ENCODE measurements at places on chromosomes 7 and 10.

- no peak for DNase-seq
These were observed 133.9 kb downstream of the C10orf105 start for GRCh38 chr10:71585564-71586290.

DNA sequence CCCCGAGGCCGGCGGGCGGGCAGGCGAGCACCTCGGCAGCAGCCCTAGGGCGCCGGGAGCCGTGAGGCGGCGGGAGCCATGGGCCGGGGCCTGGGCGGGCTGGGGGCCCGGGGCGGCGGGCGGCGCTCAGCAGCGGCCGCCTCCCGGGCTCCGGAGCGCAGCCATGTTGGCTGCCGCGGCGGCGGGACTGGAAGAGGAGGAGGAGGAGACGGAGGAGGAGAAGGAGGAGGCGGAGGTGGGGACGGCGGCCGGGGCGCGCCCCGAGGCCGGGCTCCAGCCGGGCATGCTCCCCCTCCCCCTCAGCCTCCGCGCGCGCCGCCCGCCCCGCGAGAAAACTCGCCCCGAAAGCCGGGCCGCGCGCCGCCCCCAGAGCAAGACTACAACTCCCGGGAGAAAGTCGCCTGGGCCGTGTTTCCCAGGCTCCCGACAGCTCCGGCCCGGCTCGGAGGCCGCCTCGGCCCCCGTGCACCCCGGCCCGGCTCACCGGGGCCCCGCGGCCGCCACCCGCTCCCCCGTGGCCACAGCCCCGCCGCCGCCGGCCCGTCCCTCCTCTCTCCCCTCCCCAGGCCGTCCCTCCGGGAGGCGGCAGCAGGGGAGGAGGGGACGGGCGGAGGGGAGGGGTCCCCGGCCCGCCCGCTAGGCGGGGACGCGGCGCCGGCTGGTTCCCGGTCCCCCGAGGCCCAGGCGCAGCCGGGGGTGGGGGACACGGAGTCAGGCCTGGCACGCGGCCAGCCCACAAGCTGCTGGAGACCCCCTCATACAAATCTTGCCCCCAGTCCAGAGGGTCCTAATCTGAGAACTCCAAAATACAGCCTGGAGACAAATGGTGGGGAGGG, at the start of gene DLG5:
DLG5 (minus strand) TSS at position 190 of the 836 bp plus-strand sequence. CDS start 235 bp downstream, outside the sequence.
- DNase-seq, result peak; percentile 5

GRCh38 chr7:156000601-156001396, 188.5 kb upstream of the SHH start:
- DNase-seq, result no peak

GRCh38 chr7:155377838-155378579, 79.9 kb upstream of the EN2 start:
- no peak for DNase-seq

DNA sequence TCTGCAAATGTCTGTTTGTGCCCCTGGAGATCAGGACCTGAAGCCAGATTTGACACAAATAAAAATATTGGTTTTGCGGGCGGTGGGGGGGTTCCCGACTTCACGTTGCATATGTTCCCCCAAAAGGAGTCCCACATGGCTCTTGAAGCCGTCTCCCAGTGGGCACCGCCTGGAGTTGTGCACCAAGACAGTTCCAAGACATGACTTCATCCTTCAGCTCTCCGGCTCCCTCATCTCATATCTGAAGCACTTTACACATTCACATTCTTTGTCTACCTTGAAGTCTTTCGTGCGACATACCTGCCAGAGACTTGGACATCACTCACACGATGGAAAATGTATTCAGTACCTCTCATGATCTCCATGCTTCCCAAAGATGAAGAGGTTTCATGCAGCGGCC, 362.8 kb upstream of the FOXK1 start:
- DNase-seq, result no peak

GRCh38 chr10:27356738-27357137, 116.1 kb upstream of the ACBD5 start:
- no peak for DNase-seq

- DNase-seq, result no peak
These were observed 130.1 kb upstream of the VWC2 start for GRCh38 chr7:49643321-49643720.

DNA sequence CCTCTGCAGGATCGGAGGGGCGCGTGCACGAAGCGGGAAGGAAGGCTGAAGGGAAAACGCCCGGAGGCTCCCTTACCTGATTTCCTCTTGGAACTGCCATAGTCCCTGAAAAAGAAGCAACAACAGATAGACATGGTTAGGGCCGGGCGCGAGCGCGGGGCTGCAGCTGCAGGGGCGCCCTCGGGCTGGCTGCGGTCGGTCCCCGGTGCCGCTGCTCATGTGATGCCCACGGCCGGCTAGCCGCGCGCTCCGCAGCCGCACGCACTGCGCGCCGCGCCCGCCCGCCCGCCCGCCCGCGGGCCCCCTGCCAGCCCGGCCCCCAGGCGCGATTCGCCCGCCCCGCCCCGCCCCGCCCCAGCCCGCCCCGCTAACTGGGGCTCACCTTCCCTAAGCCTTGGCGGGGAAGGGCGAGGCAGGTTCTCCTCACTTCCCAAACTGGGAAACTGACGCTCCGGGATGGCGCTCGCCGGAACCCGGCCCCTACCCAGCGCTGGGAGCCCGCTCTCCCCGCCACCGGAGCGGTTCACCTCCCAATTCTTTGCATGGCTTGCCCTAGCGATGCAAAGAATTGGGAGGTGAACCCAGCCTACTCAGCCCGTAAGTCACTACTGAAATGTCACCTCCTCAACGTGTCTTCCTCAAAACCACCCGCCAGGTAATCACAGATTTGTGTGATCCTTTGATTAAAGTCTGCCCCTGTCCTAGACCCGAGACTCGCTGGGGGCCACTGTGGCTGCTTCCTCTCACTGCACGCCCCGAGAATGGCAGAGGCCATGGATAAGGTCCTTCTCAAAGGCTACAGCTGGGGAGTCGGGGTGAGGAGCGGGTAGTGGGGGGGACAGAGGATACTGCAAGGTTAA, 162.2 kb downstream of the SH3PXD2A start:
- DNase-seq, result peak; percentile 19

GRCh38 chr7:47827871-47828270, 120.4 kb downstream of the PKD1L1 start:
- no peak for DNase-seq

DNA sequence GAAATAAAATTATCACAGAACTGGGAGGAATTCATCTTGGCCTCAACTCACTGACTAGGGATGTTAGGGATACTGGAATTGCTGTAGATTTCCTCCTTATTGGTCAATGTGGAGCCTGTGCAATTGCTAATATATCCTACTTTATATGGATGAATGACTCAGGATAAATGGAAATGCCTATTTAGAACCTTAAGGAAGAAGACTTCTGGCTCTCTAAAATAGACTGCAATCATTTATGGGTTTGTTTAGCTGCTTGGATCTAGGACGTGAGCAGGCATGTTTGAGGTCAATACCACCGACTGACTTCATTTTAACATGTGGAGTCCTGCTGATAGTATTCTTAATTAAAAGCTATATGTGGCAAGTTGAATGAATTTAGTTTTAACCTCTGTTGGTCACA, 1040.1 kb upstream of the LRRN3 start:
- no peak for DNase-seq

Measured in stimulated activated CD4-positive, alpha-beta T cell treated with anti-CD3 and anti-CD28 coated beads, Interleukin-4, amount 100 ng/mL, for 24 hours (primary cell).